Activated CD4-positive, alpha-beta T cell treated with anti-CD3 and anti-CD28 coated beads, Interleukin-10, Interleukin-2, amounts not matched to agents 100 ng/mL and 50 ng/mL, durations not matched to agents 16 hours and 8 hours (primary cell): ENCODE measurements at places on chromosomes 11 and 22.

- DNase-seq = peak; percentile 89
These were observed 39.3 kb upstream of the MYO18B start for GRCh38 chr22:25702571-25703167.

- DNase-seq = no peak
These were observed 3.9 kb upstream of the RAB39A start for GRCh38 chr11:107924306-107924705.

GRCh38 chr11:80929031-80929805 lies 1488.4 kb upstream of the TENM4 start:
- DNase-seq = no peak

DNA sequence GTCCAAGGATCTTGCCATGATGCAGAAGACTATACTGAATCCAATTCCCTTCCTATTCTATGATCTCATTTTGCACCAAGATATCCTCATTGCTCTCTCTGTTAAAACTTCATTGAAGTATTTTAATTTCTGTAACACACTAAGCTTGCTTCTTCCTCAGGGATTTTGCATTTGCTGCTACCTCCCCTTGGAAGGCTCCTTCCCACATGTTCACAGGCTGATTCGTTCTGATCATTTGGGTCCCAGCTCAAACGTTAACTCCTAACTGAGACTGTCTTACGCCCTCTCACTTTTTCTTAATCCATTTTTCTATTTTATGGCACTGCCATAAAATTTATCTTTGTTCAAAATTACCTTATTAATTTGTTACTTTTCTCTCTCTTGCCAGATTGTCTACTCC lies 713.0 kb upstream of the LRRC4C start:
- no peak for DNase-seq

DNA sequence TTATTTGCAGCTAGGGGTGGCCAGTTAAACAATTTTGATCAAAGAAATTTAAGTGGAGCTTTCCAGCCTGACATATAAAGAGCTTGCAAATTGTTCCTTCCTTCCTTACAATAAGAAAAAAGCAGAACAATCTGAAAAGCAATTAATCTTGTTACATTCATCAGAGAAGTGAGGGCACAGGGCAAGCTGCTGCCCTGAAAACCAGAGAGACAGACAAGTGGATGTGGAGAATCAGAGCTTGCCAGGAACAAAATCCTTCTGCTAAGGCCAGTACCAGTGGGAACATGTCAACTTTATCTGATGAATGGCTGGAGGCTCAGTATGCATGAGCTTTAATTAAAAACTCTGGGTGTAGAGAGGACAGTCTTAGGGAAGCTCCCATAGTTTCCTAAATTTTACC lies 8.8 kb downstream of the CCDC179 start:
- no peak for DNase-seq

DNA sequence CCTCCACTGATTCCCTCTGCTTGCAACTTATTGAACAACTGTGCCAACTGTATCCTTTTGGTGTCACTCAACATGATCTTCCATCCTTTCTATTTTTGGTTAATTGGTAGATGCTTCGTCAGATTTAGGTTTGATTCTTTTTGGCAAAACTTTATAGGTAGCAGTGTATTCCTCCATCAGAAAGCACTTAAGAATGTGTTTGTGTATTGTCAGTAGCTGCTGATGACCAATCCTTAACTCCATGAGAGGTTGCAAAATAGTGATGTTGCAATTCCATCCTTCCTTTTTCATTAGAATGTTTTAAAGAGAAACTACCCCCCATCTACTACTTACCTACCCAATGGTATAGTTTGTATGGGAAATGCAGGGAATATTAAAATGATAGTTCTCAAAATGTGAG lies 22.1 kb downstream of the FAM76B start:
- DNase-seq = no peak
